Activated naive CD4-positive, alpha-beta T cell treated with anti-CD3 and anti-CD28 coated beads, Interleukin-2, amount 50 U/mL, for 16 hours (primary cell): ENCODE measurements at places on chromosomes 7 and 10.

- no peak for DNase-seq
These were observed 1.5 kb upstream of the ELFN1 start for GRCh38 chr7:1668396-1669063.

GRCh38 chr10:8543361-8544056 is 489.0 kb downstream of the GATA3 start:
- no peak for DNase-seq

GRCh38 chr7:99579956-99580777 is 17.9 kb upstream of the TMEM225B start:
- DNase-seq, result peak; percentile 68

DNA sequence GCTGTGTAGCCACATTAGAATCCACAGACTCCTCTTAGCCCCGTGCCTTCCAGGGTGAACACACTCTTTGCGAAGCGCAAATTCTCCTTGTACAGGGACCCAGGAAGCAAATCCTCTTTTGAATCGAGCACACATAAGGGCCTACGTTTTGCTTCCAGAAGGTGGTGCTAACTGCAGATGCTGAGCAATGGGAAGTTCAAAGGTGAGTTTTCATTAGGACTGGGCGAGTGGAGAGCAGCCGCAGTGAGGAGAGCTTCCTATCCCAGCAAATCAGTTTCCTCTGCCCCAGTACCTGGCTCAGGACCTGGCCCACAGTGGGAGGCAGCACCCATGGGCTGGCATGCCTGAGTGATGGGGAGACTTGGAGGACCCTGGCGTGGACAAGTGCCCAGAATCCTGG is 23.5 kb upstream of the GPR26 start:
- DNase-seq, result no peak

- DNase-seq, result no peak
These were observed 3.9 kb downstream of the GLUD1 start for GRCh38 chr10:87090779-87091178.

GRCh38 chr10:77689339-77689738 is 51.7 kb upstream of the KCNMA1 start:
- DNase-seq, result no peak

DNA sequence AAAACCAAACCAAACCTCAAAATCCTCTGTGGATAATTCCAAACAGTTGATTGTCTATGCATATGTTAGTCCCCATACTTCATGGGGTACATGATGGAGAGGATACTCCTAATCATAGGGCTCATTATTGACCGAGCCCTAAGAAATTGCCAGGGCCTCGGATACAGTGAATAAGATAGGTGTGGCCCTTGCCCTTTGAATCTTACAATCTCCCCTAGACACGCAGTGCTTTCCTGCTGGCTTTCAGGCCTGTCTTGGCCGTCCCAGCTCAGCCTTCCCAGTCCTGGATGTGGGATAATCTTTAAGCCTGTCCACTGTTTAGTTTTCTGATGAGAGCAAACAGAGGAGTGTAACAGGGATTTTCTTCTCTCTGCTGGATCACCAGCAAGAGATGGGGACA is 161.8 kb downstream of the TMEM178B start:
- no peak for DNase-seq

- DNase-seq, result no peak
These were observed 81.1 kb downstream of the RUNDC3B start for GRCh38 chr7:87709258-87709657.

GRCh38 chr10:79232864-79233263 is 114.4 kb upstream of the PPIF start:
- DNase-seq, result no peak

- DNase-seq, result no peak
These were observed 586.6 kb downstream of the SUGCT start for GRCh38 chr7:40721342-40721949.

GRCh38 chr10:77081481-77081891 is 556.1 kb downstream of the KCNMA1 start:
- no peak for DNase-seq

- DNase-seq, result no peak
These were observed 8.6 kb downstream of the PFKFB3 start for GRCh38 chr10:6211341-6211670.

- DNase-seq, result no peak
These were observed 10.4 kb downstream of the ABLIM1 start for GRCh38 chr10:114647545-114648138.

DNA sequence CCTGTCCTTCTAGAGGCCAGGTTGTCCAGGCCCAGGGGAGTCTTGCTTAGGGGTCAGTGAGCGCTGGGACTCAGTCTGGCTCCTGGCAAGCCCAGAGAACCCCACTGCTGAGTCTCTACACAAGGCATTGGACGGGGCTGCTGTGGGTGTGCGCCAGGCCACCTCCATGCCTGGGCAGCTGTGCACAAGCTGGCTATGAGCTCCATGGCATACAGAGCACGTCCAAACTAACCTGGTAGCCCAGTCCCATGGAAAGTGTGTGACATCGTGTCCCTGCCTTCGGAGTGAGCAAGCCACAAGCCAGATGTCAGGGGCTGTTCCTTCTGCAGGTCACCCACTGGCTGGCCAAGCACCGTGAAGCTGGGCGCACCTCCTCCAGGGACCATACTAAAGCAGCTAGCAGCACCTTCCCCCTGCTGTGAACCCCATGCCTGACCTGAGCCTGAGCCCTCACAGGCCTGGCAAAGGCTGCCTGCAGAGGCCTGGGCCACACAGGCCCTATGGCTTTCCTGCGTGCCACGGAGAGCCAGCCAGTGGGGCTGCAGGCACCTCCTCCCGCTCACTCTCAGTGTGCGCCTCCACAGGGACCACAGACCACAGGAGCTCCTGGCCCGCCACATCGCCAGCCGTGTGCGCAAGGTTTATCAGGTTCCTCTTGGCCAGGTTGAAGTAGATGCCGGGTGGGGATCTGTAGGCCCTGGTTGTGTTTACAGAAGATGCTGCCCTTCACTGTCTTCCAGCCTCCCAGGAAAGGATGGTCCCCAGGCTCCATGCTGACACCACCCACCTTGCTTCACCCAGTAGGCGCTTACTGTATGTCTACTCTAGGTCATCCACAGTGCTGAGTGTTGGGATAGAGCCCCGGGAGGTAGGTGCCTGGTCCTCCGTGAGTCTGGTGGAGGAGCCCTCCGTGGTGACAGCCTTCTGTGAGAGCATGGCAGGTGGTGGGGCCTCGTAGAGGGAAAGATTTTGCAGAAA is 219.7 kb downstream of the EBF3 start:
- no peak for DNase-seq

GRCh38 chr10:34641913-34642558 is 173.1 kb downstream of the PARD3 start:
- no peak for DNase-seq

- no peak for DNase-seq
These were observed 155.3 kb downstream of the SND1 start for GRCh38 chr7:127807340-127807739.

- no peak for DNase-seq
These were observed 229.5 kb upstream of the FZD1 start for GRCh38 chr7:91034459-91035368.

GRCh38 chr7:88337572-88337971 is 30.9 kb upstream of the STEAP4 start:
- DNase-seq, result no peak

GRCh38 chr7:45184326-45185027 is 26.9 kb downstream of the RAMP3 start:
- no peak for DNase-seq

- DNase-seq, result no peak
These were observed 4.0 kb downstream of the HDAC9 start for GRCh38 chr7:18499407-18500177.

DNA sequence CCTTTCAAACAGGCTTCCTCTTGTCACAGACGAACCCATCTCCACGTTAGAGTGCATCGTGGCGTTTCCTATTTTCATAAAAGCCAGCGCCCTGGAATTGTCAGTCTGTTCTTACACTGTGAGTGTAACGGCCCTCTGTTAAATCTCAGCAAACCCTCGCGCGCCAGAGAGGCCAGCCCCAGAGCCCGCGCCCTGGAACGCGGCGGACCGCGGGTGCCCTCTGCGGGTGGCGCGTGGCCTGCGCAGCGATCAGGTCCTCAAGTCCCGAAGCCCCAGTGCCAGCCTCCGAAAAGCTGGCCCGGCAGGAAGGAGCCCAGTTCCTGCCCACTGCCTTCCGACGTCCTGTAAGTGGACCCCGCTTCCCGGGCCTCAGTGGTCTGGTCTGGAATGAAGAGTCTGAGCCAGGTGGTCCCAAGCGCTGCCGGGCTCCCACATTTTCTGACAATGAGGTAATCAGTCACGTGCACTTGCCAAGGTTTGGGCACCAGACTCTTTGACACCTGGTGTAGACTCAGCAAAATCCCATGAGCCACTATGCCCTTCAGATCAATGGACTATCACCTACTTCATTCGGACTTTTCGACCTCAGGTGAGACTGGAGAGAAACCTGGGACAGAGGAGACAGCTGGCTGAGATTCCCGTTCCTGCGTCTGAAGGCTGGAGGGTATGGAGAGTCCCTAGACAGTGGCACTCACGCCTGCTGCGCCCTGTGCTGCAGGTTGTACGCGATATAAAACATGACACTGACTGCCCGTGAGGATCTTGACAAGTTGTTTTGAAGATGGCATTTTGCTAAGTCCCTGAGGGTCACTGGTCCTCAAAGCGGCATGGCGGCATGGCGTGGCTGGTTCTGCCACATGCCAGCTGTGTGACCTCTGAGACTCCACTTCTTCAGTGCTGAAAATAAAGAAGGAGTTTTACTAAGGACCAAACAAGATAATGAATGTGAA is 109.4 kb upstream of the LANCL2 start:
- DNase-seq, result peak; percentile 75

DNA sequence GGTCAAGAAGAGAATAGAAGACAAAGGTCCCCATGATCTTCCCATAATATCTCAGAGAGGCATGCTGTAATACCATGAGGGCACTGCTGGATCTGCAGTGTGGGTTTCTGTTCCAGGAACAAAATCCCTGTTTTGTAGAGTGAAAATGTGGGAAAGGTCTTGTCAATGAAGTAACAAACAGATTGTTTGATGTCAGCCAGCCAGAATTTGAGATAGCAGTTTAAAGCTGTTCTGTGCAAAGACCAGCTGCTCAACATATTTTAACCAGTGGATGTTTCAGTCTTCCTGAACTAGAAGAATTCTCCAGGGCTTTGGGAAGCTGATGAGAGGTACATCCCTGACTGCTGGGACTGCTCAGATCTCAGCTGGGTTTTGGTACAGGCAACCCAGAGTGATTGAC is 1012.5 kb downstream of the DNAJB9 start:
- no peak for DNase-seq

- DNase-seq, result no peak
These were observed 17.9 kb upstream of the MTERF1 start for GRCh38 chr7:91898240-91898992.

DNA sequence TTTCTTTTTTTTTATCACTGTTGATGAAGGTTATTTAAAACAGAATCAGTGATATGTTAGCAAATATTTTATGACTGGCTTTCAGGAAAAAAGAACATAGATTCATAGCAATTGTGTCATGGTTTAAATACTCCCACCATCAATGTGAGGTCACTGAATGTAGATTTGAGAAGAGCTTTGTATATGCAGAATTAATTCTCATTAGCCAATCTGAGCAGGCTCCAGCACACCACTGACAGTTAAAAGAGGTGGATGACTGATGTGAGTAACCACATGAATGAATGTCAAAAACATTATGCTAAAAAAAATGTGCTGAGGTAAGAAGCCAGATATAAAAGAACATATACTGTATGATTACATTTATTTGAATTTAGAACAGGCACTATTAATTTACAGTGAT is 174.8 kb upstream of the KAT6B start:
- no peak for DNase-seq

DNA sequence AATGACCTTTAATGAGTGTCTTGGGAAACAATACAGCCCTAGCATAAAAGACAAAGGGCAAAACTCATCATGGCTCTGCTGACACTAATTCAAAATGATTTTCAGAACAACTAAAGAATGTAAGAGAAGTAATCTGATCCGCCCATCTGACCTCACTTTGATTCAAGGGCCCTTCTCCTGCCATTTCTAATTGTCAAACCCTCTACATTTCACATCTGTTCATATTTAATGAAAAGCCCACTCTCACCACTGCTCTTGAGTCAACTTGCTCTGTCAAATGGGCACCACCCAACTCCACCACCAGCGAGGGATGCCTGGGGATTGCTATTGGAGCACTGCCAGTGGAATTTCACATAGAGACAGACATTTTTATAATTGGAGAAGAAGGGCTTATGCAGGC is 639.2 kb downstream of the KCNMA1 start:
- no peak for DNase-seq

- DNase-seq, result no peak
These were observed 19.6 kb downstream of the FRMPD2 start for GRCh38 chr10:48254750-48255512.

DNA sequence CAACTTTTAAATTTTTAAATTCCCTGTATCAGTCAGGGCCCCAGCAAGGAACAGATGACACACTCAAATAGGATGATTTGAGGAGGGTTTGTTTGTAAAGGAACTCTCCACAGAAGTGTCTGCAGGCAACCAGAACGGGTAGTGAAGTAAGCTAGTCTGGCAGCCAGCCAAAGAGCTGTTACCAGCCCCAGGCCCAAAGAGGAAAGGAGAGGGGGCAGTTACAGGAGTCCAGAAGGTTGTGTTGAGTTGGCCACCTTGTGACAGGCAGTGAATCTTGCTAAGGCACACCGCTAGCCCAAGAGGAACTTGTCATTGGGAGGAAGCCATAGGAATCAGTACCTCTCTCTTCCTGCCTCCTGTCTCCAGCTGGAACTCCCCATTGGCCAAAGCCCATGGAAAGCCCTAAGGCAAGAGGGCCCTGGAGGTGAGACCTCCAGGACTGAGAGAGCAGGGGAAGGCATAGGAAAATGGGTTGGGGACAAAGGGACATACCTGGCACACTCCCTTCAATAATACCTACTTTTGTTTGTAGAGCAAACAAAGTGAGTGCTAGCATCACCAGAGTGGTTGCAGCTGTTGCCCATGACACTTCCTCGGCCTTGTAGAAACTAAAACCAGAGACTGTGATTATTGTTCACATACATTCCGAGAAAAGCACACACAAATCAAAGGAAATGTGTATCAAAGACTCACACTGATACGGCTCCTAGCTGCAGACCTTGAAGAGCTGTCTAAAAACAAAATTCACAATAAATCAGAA is 25.4 kb upstream of the GATAD1 start:
- no peak for DNase-seq

DNA sequence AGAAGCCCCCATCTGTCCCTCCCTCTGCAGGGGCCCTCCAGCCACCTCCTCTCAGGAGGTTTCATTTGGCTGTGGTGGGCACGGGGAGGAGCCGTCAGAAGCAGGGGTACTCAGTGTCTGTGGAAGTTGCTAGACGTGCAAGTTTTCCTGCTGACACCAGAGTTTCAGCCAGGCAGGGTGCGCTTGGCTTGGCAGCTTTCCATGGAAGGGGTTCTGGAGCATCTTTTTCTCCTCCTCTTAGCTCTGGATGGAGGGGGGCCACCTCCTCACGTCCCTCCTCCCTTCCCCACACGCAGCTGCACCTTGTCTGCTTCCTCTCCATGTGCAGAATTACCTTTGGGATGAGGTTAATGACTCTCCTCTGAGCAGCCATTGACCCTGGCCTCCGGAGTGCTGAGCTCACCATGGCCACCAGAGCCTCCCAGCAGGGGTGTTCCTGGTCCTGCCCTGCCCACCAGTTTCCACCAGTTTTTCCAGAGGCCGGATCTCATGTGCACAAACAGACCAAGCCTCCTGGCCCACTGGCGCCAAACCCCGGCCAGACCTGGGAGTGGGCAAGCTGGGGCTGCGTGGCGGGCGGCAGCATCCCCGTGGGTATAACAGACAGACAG is 579.8 kb upstream of the FOXK1 start:
- no peak for DNase-seq
